ENCODE measurements at places on chromosomes 3 and 15. TPM values are rescaled to one million over a fixed set of nuclear protein-coding genes. Genes with fewer than 3 reads are reported as not detected.

- no peak for DNase-seq
These were observed 14.5 kb downstream of the TRIM59 start for GRCh38 chr3:160435095-160435494.

- no peak for DNase-seq
These were observed 34.5 kb downstream of the PSTPIP1 start for GRCh38 chr15:77029166-77030047.

DNA sequence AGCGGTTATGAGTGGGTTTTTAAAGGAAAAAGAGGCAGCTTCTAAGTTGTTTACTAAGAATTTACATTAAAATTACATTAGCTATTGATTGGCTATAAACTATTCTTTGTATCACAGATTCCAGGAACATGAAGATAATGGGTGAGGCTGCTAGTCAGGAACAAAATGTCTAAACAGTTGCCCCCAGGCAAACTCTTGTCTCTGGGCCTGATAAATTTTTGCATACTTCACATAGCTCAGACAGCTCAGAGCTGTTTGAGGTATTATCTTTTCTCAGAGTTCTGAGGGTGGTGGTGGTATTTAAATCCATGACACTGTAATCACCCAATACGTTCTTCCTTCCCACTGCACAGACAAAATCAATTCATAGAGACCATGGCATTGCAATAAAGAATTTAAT lies 2.1 kb upstream of the HACD2 start:
- no peak for DNase-seq

DNA sequence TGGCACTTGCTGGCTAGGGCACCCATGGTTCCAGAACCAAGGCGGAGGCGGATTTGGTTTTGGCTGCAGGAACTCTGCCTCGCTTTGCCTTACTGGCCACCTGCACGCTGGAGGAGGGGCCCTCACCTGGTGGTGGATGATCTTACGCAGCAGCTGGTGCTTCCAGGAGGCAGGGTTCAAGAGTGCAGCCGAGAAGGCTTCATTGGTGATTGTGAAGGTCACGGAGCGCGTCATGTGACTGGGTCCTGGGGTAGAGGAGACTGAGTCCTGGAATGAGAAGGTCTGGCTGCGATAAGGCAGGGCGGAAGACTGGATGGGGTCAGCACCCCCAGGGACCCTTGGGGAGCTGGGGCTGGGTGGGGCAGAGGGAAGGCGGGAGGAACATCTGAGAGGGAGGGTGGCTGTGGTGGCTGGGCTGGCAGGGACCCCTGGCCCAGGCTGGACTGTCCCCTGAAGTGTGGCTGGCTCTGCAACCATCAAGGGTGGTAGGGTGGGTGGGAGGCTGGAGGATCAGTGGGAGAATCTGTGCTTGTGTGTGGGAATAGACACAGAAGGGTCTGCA lies 25.8 kb upstream of the GOLGA6C start:
- no peak for DNase-seq

DNA sequence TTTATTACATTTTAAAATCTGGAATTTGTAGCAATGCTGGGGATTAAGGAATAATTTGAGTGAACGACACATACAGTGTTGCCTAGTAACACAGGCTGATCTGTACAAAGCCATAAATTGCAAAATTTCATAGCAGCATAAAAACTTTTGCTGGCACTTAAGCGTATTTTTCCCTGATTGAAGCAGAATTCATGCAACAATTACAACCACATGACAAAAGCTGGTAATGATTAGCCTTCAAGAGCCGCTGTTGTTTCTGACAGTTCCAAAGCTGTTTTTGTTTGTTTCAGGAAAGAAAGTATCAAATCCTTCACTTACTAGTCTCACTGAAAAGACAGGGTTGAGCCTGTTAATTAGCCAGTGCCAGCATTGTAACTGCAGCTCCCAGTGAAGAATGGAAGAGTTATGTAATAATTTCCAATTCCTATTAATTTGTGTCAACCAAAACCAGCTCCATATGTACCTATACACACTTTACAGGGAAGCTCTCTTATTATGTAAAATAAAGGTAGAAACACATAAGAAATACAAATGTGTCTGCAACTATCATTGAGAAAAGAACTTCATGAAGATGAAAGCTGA lies 60.7 kb downstream of the AGTR1 start:
- DNase-seq: no peak

GRCh38 chr3:88312256-88312655 lies 162.5 kb downstream of the C3orf38 start:
- DNase-seq: no peak

- DNase-seq: peak; percentile 53
These were observed 276.3 kb upstream of the DNAJC19 start for GRCh38 chr3:181265750-181266333.

GRCh38 chr3:142981108-142981507 lies 17.6 kb upstream of the PAQR9 start:
- peak; percentile 46 for DNase-seq

Gene SEMA6D
- 0.35 TPM for total RNA-seq

Gene FBXW12
- not detected for total RNA-seq

Gene TTLL13
- total RNA-seq: not detected

Gene ICE2
- 13.5 TPM for total RNA-seq

Gene GOLGA6L26
- not detected for total RNA-seq

Gene SNTN
- not detected for total RNA-seq

Gene MELTF
- 97.0 TPM for total RNA-seq

Gene LRRC31
- total RNA-seq: not detected

Gene SI
- not detected for total RNA-seq
